ENCODE measurements at places on chromosomes 4 and X.
A peak's percentile ranks its signal among the peaks of the same experiment; 100 is the strongest.

DNA sequence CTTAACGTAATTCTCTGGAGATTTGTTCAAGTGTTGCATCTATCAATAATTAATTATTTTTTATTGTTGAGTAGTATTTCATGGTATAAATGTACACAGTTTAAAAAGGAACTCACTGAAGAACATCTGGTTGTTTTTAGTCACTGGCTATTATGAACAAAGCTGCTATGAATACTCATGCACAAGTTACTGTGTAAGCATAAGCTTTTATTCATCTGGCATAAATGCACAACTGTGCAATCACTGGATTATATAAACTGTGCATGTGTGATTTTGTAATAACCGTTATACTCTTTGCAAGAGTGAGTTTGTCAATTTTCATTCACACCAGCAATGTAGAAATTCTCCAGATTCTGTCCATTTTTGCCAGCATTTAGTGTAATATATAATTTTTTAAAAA, 43.8 kb upstream of the UBQLN2 start:
- DNase-seq = no peak

DNA sequence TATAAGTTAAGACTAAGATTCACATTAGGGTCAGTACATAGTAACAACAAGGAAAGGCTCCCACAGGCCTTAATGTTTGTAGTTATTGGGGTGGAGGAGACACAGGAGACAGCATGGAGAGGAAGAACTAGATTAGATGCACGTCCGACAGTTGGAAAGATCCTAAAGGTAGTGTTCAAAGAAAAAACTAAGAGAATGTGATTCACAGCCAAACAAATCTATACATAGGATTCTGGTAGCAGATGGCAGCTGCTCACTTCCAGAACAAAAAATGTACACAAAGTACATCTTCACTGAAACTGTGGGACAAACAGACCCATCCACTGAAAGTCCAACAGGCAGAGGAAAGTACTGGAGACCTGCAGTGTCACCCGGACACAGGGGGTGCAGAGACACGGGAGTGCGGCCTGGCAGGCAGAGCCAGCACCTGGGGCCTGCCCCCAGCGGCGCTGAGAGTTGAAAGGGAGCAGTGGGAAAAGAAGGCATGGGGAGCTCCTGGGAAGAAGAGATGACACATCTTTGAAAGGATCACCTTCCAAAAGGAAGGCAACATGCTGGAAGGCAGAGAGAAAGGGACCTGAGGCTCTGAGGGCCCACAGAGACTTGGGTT, 40.0 kb downstream of the NELFA start:
- no peak for DNase-seq

- DNase-seq = no peak
Observed at GRCh38 chr4:79047316-79047715, 108.1 kb upstream of the PAQR3 start.

DNA sequence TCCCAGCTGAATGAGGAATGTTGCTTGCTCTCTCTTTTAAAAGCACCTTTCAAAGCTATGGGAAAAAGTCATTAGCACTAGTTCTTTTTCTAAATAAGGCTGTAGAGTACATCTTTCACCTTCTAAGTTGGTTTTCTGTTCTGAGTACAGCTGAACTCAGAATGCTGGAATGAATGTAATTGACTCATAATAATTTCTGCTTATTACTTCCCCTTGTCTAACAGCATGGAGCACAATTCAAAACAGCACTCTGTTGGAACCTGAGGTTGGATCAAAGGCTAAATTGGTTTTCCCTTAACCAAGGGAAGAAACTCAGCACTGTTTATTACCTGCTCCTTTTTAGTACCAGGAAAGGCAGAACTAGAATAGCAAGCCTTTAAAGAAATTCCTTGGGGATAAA, 33.5 kb upstream of the CYP2U1 start:
- DNase-seq = no peak

DNA sequence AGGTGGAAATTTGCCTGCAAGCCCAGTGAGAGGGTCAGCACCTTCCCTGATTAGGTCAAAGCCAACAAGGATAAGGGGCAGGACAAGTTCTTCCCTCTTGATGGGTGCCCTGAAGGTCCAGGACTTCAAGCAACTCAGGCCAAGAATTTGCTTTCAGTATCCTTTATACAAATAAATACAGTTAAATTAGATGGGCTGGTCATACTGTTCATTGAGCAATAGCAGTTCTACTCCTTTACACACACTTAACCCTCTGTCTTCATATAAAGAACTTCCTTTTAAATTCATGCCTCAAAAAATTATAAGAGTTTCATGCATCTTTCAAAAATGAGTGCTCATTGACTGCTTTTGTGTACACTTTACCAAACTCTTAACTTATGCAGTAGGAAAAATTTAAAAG, 392.0 kb downstream of the SPRY1 start:
- DNase-seq = no peak

GRCh38 chrX:38426785-38427184, 74.4 kb downstream of the OTC start:
- peak; percentile 19 for DNase-seq

DNA sequence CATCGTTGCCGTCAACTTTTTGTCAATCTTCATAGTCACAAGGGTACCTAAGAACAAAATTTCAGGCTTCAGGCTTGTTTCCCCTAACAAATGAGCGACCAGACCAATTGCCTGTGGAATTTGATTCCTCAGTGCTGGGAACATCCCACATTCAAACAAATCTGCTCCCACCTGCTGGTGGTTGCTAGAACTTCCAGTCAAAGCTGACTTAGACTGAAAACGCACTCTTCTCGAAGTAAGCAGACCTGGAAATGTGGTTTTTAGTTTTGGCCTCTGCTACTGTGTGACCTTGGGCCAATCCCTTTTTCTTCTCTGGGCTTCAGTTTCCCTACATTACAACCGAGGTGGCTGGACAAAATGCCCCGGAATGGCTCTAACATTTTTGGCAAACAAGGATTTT, 1.8 kb upstream of the GABRQ start:
- peak; percentile 33 for DNase-seq

DNA sequence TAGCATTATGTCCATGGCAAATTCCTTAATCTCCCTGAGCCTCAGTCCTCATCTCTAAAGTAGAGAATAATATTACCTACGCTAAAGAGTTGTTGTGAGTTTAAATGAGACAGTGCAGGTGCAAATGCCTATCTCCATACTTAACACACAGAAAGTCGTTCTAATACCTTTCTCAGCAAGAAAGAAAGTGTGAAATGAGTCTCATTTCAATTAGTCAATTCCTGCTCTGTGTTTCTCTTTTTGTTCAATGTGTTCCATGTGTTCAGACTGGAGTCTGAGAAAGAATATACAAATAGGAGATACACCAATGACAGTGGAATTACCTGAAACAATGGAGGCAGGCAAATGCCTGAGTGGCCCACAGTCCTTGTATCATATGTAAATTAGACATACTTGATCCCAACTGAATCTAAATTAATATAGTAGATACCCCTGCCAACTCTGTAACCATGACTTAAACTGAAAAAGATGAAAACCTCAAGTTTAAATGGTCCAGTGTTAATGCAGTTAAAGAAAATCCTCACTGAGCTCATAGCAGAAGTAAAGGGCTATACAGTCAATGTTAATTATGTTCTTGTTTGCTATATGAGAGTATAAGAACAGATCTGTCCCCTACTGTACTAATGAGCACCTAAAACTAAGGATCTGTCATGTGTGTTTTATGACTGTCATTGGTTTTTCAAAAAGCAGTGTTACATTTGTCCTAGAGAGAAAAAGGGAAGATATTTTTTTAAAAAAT, 68.2 kb downstream of the GPC3 start:
- DNase-seq = no peak

- no peak for DNase-seq
Observed at GRCh38 chr4:127622621-127622920, 10.2 kb upstream of the INTU start.

DNA sequence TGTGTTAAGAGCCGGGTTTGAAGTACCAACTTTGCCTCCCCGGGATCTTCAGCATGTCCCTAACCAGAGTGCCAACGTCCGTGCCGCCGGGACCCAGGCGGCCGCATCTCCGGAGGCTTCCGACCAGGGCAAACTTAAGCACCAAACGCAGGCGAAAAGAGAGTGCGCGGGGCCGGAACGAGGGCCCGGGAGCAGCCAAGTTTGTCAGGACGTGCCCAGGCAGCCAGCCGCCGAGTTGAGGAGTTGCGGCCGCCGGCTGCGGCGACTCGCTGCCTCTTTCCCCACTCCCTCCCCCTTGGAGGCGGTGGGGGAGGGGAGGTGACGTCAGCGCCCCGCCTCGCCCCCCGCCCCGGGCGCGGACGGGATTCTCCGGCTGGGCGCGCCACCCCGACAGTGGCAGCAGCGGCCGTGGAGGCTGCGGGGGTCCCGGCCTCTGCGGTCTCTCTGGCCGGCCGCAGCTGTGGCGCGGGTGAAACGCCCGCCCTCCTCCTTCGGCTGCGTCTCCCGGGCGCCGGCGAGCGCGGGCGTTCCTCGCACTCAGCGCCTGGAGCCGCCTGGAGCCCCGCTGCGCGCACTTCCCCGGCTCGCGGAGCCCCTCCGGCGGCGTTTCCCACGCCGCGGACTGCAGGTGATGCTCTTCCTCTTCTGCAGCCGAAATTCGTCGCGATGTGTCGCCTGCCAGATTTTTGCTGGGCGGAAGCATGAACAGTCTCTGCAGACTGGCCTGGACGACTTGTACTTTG, 2.9 kb upstream of the FAT1 start:
- DNase-seq = no peak

GRCh38 chr4:156422576-156422975, 468.9 kb upstream of the CTSO start:
- no peak for DNase-seq

GRCh38 chrX:53642337-53642736, 44.2 kb downstream of the HUWE1 start:
- no peak for DNase-seq

GRCh38 chrX:63350465-63350877, 661 bp downstream of the SPIN4 start:
- DNase-seq = no peak

- DNase-seq = no peak
Observed at GRCh38 chr4:7623468-7623867, 188.7 kb upstream of the PSAPL1 start.

DNA sequence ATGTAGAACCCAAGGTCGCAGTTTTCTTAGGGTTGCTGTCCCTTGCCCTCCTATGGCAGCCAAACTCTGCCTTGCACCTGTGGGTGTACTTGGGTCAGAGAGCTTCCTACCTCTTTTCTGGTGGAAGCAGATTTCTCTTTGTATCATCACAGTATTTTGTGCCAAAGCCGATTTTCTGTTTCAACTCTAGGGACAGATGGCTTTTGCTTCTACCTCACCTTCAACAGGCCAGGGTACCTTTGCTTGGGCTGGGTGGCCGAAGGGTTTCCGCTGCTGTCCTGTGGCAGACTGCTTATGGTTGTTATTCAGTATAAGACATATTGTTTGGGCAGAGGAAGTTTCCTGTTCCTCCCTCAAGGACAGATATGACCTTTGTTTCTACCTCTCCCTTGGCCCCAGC, 22.4 kb downstream of the NEIL3 start:
- DNase-seq = no peak

GRCh38 chr4:110164251-110164650, 34.2 kb downstream of the ELOVL6 start:
- no peak for DNase-seq

GRCh38 chr4:6443035-6444023, 29.1 kb downstream of the PPP2R2C start:
- no peak for DNase-seq

DNA sequence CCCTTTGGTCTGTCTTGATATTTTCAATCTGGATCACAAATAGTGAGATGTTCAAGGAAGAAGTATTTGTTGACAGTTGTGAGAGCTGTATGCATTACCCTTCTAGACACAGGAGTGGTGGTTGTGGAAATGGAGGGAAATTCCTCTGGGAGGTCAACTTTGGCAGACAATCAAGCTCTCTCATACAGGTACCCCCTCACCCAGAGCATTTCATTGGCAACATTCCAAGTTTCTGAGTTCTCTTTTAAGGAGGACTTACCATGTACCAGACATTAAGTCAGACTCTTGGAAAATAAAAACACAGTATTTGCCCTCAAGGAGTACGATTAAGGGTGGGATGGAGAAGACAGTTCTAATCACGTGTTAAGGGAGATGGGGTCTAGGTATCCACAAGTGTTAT, 45.3 kb downstream of the KLHL15 start:
- DNase-seq = no peak

DNA sequence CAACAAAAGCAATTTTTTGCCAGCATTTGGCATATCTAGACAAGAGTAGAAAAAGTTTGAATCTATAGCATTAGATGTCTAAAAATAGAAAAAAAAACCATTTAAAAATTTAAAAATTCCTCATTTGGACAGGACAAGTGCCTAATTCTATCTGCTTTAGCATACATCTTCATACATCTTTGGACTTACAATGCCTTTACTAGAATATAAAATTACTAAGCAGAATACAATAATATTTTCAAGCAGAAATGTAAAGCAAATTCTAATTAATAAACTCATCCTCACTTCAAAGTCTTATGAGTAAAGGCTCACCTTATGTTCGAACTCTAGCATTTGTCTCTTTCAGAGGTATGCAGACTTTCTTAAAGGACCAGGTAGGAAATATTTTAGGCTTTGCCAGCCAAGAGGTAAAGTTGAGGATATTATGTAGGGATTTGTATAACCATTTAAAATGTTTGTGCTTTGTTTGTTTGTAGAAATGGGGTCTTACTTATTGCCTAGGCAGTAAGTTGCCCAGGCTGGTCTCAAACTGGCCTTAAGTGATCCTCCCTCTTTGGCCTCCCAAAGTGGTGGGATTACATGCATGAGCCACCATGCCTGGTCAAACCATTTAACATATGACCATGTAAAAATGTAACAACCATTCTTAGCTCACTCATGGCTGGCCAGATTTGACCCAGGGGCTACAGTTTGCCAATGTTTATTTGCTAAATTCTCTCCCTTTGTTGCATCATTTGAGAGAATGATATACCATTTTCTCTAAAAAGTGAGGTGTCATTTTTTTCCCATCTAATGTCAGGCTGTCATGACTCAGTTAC, 29.1 kb downstream of the UGDH start:
- DNase-seq = no peak

GRCh38 chr4:52869196-52869595, 7.1 kb downstream of the RASL11B start:
- no peak for DNase-seq

GRCh38 chr4:71113294-71113693, 119.8 kb downstream of the DCK start:
- DNase-seq = peak; percentile 17

DNA sequence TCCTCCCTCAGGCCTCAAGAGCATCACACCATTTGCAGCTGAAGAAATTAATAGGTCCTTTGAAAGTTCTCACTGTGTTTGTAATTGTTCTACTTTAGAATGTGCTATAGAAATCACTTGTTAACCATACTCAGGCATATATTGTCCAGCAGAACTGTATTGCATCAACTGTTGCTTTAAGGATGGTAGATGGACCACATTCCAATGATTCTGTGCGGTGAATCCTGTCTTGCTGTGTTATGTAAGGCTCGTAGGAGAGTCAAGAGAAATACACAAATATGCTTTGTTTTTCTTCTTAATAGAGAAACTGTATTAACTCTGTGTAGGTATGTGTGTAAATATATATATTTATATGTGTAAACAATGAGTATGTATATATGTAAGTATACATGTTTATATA, 6.3 kb upstream of the ADGRA3 start:
- no peak for DNase-seq

GRCh38 chrX:154600759-154601374, 15.9 kb downstream of the CTAG1A start:
- DNase-seq = no peak
